Karpas-422 (cell line): ENCODE measurements at places on chromosomes 1 and 21. TPM values are rescaled to one million over a fixed set of nuclear protein-coding genes. Genes with fewer than 3 reads are reported as not detected.

The SUSD4 gene
- 0.34 TPM in 1 of 2 replicates, not detected in the other for total RNA-seq

The NECTIN4 gene
- total RNA-seq: not detected in 2 replicates

The PHGDH gene
- total RNA-seq: 16.3 and 20.5 TPM in 2 replicates

- no peak overlapping the region for H3K4me3 ChIP-seq
- no peak for DNase-seq
- no peaks in the 10 kb centered on the region for H3K27me3 ChIP-seq
- H3K27ac ChIP-seq: no peak overlapping the region
- peaks cover 18% of the 10 kb centered on the region for H3K36me3 ChIP-seq
Observed at GRCh38 chr21:14092834-14093560, 117.8 kb downstream of the LIPI start.
